Neural crest cell (in vitro differentiated cells): ENCODE measurements at places on chromosomes 1 and 21. TPM values are rescaled to one million over a fixed set of nuclear protein-coding genes. Genes with fewer than 3 reads are reported as not detected.

MROH7 gene
- total RNA-seq, result 0.57 TPM in 1 of 2 replicates, not detected in the other

MYOM3 gene
- not detected in 2 replicates for total RNA-seq

ZSCAN20 gene
- 6.9 and 7.0 TPM in 2 replicates for total RNA-seq

KRTAP21-2 gene
- total RNA-seq, result not detected in 2 replicates
